Astrocyte (in vitro differentiated cells and primary cell): ENCODE measurements at places on chromosomes 4 and X. TPM values are rescaled to one million over a fixed set of nuclear protein-coding genes. Genes with fewer than 3 reads are reported as not detected.

CTAG1B gene
- not detected in 2 replicates for total RNA-seq

DNA sequence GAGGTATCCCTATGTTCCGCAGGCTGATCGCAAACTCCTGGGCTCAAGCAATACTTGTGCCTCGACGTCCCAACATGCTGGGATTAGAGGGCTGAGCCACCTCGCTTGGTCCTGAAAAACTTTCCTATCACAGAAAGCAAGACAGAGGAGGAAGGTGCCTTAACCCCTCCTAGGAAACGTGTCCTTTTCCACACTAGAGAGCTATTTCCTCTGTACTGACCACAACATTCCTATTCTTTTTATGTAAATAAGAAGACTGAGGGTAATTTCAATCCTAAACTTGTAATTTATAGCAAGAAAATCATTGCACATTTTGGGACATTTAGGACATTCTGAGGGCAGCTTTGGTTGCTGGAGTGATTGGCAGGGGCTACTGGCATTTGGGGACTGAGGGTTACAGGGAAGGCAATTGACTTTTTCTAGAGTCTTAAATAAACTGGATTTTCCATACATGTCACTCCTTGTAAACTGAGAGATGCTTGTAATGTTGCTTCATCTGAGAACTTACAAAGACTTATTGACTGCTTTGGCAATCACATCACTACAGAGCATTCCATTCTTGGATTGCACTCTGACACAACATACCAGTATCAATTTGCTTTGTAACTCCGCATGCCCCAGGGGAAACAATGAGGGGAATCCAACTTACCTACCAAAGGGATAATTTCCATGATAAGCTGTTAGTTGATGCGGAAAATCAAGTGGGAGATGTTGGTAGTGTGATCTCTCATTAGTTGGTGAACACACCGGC is 15.6 kb downstream of the XAGE3 start:
- no peak for DNase-seq

GRCh38 chr4:110085131-110085530 is 113.3 kb downstream of the ELOVL6 start:
- no peak for DNase-seq

- DNase-seq = no peak
Observed at GRCh38 chr4:11799196-11799595, 370.5 kb upstream of the HS3ST1 start.

PPARGC1A gene
- total RNA-seq = 0.48 and 0.53 TPM in 2 replicates

- DNase-seq = no peak
Observed at GRCh38 chr4:120481756-120482155, 415.1 kb upstream of the MAD2L1 start.

TRO gene
- total RNA-seq = 83.9 and 86.6 TPM in 2 replicates

CASP6 gene
- total RNA-seq = 20.6 and 25.2 TPM in 2 replicates

DNA sequence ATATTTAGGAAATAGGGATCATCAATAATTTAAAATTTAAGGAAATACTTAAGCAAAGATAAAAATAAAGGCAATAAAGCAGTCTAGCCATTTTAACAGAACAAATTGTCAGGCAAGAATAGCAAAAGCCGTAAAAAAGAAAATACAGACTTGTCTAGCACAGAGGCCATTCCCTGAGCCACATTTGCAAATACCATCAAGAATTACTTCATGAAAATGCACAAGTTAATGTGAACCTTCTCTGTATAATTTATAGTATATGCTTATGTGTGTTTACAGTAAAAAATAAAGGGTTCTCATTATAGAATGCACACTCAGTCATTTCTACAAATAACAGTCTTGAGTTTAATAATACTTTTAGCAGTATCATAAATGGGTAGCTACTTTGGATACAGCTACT is 505.9 kb upstream of the CPEB2 start:
- DNase-seq = no peak

DNA sequence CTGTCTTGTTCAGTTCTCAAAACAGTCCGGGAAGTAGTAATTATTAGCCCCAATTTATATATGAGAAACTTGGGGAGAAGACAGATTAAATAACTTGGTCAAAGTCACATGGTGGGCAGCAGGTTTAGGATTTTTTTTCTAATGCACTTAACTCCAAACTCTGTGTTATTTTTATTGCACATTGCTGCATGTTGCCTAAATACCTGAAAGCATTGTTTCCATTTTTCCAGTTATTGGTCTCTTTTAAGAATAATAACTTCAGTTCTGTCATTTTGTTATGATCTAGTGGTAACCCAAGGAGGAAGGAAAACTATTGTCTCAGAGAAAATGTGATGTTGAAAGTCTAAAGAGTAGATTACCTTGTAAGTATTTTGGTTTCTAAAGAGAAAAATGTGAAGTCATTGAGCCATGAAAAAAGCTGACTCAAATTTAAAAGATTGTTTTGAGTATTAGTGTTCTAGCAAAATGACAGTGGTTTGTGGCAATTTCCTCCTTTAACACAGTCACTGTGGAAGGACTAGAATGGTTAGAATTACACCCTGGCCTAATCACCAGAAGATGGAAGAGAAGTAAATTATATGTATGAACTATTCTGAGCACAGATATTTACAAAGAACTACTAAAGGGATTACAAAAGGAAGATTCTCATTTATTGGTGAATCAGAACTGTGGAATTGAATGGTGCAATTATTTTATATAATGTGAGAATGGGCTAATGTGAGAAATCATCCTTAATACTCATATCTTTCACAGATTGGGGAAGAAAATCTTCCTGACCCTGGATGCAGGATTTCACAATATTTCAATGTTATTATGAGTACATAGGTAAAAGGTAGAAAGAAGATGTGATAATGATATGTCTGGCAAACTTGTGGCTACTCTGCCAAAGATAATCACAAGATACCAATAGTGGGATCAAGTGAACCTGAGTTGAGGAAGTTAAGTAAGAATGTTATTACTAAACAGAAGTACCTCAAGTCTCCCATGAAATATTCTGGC is 21.7 kb upstream of the CXCL8 start:
- peak; percentile 76 for DNase-seq

CT45A9 gene
- not detected in 2 replicates for total RNA-seq

F8A3 gene
- total RNA-seq = not detected in 2 replicates

MCF2 gene
- total RNA-seq = 0.17 and 0.27 TPM in 2 replicates

DNA sequence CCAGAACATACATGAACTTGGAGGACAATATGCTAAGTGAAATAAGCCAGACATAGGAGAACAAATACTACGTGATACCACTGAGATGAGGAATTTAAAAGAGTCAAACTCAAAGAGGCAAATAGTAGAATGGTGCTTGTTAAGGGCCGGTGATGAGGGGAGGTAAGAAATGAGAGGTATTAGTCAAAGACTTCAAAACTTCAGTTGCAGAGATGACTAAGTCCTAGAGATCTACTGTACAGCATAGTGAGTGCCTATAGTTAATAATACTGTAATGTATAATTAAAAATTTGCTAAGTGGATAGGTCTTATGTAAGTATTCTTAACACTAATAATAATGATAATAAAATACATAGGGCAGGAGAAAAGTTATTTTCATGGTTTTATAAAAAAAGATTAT is 126.9 kb upstream of the VEGFC start:
- no peak for DNase-seq

IQCM gene
- 0.11 and 0.14 TPM in 2 replicates for total RNA-seq

- DNase-seq = no peak
Observed at GRCh38 chrX:19666950-19667349, 151.6 kb upstream of the MAP3K15 start.

GRCh38 chrX:21661316-21661715 is 3.2 kb upstream of the KLHL34 start:
- DNase-seq = no peak

PPBP gene
- total RNA-seq = not detected in 2 replicates

GRCh38 chrX:44483965-44484606 is 58.6 kb downstream of the FUNDC1 start:
- DNase-seq = peak; percentile 2

DNA sequence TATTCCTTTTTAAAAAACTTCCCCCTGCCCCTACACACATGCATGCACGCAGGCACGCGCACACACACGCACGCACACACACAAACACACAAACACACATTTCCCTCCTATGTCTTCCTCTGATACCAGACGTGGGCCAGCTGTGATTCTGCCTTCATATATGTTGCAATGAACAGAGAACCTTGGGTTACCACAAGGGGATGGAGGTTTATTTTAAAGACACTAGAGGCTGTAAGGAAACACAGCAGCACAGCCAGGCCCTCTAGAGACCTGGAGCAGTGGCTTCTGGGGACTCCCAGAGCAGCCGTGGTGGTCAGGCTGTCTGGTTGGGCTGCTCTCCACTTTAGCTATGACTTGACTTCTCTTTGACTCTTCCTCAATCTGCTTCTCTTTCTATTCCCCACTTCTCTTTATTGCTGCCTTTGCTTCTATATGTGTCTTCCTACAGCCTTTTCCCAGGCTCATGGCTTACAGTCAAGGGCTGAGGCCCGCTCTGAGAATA is 3.2 kb upstream of the TLR10 start:
- DNase-seq = no peak

DNA sequence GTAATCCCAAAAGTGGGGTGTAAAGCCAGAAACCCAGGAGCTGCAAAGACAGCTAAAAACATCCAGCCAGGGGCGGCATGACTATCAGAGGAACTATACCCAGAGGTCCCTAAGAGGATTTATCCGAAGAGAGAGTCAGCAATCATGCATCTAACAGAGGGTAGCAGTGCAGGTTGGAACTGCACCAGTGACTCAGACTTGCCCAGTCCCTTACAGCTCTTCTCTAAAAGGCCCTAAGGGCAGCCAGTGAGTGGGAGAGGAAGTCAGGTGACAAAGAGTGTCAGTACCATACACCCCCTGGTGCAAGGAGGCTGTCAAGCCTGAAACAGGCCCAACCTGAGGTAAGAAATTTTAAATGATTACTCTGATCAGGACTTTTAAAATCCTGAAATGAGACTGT is 88.1 kb downstream of the CAMK2D start:
- DNase-seq = no peak

DNA sequence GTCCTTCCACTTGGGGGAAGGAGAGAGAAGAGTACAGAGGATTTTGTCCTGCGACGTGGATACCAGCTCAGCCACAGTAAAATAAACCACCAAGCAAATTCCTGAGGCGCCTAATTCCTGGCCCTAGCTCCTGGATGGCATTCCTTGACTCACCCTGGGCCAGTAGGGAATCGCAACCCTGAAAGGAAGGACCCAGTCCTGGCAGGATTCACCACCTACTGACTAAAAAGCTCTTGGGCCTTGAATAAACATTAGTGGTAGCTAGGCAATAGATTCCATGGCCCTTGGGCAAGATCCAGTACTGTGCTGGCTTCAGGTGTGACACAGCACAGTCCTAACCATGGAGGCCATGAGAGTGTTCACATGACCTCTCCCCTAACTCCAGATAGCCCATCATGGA is 45.6 kb downstream of the GABRA3 start:
- DNase-seq = peak; percentile 27

DNA sequence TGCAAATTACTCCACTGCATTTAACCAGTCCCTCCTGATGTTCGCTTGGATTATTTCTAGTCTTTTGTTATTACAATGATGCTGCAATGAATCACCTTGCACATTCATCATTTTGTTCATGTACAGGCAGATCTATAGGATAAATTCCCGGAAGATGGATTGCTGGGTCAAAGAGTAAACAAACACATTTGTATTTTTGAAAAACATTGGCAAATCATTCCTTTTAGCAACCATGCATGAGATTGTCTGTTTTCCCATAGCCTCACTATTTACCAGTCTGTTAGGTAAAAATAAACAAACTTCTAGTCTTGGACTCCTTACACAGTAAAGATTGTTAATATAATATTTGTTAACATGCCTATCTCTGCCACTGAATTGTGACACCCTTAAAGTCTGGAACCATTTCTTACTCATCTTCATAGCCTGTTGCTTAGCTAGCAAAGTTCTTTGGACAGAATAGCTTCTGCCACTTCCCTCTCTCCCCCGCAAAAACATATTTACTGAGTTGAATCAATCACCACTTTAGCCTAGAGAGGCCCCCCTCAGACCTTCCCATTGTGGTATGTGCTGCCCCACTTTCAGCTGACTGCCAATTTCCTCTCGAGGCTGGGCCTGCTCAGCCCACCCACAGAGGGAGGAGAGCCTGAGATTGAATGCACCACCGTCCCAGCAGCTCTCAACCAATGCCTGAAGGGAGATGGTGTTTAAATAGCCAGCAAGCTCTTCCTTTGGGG is 108.4 kb upstream of the ATXN3L start:
- DNase-seq = peak; percentile 78

SLC25A43 gene
- total RNA-seq = 11.6 and 13.3 TPM in 2 replicates

GRCh38 chr4:3019145-3019846 is 55.0 kb downstream of the HTT-AS start:
- DNase-seq = no peak

DNA sequence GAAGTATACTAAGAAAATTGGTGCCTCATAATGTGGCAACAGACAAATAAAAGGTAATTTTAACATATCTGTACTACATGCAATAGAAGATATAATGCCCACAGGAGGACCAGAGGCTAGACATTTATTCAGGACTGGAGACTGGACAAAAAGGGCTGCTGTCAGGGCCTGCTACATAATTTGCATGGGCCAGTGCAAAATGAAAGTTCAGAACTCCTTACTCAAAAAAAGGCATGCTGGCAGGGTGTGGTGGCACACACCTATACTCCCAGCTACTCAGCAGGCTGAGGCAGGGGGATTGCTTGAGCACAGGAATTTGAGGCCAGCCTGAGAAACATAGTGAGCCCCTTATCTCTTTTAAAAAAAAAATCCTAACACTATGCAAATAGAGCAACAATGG is 12.4 kb upstream of the MAOA start:
- DNase-seq = no peak

DNA sequence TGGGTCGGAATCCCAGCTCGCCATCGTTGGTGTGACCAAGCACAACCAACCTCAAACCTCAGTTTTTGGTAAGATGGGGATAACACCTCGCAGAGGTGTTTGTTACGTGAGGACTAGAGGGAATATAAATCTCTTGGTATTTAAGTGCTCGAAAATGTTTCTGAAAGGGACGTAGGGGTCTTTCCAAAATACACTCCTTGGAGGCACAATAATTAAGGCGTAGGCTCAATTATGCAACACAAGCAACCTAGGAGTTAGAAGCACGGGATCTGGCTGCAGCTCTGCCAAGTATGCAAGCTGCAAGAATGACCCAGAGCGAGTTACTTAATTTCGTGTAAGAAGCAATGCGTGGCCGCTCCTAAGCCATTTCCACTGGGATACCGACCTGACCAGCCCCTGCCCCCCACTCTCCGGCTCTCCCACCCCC is 552 bp downstream of the ADH5 start:
- DNase-seq = peak; percentile 63

GRCh38 chrX:111886678-111887077 is 10.7 kb downstream of the TRPC5OS start:
- no peak for DNase-seq

DNA sequence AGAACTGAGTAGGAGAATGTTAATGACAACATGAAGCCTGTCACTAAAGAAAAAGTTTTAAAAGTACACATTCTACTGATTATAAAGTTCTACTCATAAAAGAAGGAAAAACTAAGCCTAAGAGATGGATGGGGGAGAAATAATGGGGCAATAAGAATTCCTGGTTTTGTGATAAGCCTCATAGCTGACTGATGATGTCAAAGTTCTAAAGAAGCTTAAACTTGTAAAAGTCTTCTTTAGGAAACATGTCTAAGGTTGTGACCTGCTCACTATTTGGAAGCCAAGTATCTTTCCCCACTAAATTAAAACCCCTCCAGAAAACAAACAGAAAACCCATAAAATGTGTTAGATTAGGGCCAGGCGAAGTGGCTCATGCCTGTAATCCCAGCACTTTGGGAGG is 232.9 kb upstream of the GIMD1 start:
- DNase-seq = peak; percentile 27

NCBP2L gene
- total RNA-seq = not detected in 2 replicates
